ENCODE measurements at places on chromosomes 5 and 9.
A peak's percentile ranks its signal among the peaks of the same experiment; 100 is the strongest.

DNA sequence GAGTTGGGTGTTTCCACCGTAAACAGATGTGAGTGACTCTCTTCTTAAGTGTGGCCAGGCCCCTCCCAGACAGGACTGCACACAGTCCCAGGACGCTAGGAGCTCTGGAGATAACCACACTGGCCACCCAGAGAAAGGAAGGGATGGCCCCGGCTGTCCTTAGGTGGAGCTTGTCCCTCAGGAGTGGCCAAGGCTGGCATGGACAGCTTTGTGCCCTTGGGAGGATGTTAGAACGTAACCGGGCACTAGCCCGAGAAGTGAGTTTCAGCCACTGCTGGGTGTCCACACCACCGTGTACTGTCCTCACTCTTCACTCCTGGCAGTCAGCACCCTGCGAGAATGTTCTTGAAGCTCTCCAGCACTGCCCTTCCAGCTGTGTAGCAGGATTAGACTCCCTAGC lies 35.8 kb upstream of the FCN2 start:
- DNase-seq, result no peak

- DNase-seq, result peak; percentile 41
These were observed at the start of gene ARHGEF28 for GRCh38 chr5:73625944-73626811. Gene ARHGEF28 (plus strand): TSS chr5:73626196. CDS start chr5:73684852, 58,656 bp downstream.

- DNase-seq, result peak; percentile 52
These were observed 108.2 kb downstream of the UBE2R2 start for GRCh38 chr9:33924978-33925797.

- no peak for DNase-seq
These were observed 353.5 kb upstream of the POU5F2 start for GRCh38 chr5:94094793-94095441.

- DNase-seq, result no peak
These were observed 22.4 kb upstream of the CAVIN4 start for GRCh38 chr9:100555471-100555870.

- no peak for DNase-seq
These were observed 197.0 kb downstream of the MCTP1 start for GRCh38 chr5:95087816-95088317.

DNA sequence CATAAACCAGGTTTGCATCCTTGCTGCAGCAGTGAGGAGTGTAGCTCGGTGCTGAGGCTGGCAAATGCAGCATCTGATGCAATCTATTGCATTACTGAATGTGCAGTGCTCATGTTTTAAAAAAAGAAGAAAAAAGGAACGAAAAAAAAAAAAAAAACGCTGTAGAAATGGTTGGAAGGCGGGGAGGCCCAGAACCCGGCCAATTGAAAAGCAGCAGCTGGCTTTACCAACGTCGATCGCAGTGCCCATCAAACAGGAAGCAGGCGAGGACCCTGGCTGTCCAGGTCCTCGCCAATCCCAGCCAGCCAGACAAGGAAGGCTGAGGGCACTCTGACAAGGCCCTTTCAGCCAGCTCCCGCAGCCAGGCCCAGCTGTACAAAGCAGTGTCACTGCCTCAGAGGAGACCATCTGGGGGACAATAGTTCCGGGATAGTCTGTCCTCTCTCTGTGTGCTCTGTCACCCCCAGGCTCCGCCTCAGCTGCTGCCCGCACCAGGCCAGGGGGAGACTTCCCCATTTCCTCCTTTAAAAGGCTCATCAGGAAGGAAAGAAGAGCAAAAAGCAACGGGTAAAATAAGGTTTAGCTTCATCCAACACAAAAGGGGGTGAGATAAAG lies 21.8 kb upstream of the CPEB4 start:
- DNase-seq, result no peak
